ENCODE measurements at places on chromosomes 13 and 19. TPM values are rescaled to one million over a fixed set of nuclear protein-coding genes. Genes with fewer than 3 reads are reported as not detected.

Gene PALM3
- total RNA-seq: 5.2 TPM

Gene FAAP24
- total RNA-seq: 6.9 TPM

Gene TMEM150B
- not detected for total RNA-seq

Gene SCGB2B2
- total RNA-seq: not detected

GRCh38 chr13:44022196-44022595 is 142.5 kb downstream of the LACC1 start:
- DNase-seq: no peak

DNA sequence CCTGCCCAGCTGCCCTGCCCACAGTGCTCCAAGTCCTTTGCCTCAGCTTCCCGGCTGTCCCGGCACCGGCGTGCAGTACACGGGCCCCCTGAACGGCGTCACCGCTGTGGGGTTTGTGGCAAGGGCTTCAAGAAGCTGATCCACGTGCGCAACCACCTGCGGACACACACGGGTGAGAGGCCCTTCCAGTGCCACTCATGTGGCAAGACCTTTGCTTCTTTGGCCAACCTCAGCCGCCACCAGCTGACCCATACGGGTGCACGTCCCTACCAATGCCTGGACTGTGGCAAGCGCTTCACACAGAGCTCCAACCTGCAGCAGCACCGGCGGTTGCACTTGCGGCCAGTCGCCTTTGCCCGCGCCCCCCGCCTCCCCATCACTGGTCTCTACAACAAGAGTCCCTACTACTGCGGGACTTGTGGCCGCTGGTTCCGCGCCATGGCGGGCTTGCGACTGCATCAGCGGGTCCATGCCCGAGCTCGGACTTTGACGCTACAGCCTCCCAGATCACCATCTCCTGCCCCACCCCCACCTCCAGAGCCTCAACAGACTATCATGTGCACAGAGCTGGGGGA is 5.7 kb downstream of the ZNF526 start:
- no peak for DNase-seq

DNA sequence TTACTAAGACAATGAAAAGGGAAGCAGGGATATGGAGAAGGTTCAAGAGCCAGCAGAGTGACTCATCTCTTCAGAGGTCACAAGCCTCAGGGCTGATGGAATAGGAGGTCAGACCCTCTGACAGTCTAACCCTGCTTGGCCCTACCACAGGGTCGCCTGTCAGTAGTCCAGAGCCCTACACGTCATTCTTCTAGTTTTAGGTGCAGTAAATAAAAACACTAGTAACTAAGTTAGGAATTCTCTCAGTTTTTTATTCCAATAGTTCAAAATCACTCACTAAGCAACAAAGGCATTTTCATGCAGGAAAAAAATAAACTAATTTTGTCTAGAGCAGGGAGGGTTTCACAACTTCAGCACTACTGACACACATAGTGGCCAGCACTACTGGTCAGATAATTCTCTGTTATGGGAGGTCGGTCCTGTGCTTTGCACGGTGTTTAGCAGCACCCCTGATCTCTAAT is 27.2 kb downstream of the FOXO1 start:
- no peak for DNase-seq

- no peak for DNase-seq
These were observed 176.2 kb downstream of the FOXO1 start for GRCh38 chr13:40490086-40490758.

DNA sequence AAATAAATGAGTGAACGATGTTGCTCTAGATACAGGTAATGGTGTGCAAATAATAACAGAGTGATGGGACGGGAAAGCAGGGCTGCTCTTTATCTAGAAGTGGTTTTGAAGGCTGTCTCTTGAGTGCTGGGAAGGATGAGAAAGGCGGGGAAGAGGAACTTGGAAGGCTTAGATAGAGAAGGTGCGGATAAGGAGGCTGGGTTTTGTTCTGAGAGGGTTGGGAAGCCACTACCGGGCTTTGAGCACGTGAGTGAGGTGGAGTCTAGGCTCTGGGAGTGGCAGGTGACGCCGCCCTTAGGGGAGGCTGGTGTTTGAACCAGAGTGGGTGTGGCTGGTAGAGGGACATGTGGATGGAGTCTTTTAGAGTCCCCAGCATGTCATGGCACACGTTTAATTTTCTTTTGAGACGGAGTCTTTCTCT is 811 bp downstream of the ARMC6 start:
- DNase-seq: peak; percentile 8

GRCh38 chr13:36006347-36006746 is 124.8 kb downstream of the DCLK1 start:
- no peak for DNase-seq

GRCh38 chr19:49766930-49767299 is at the start of gene AP2A1:
Gene AP2A1, plus strand, starts transcription at chr19:49767001. Its CDS starts 133 bp downstream, at chr19:49767134.
- no peak for DNase-seq

- DNase-seq: peak; percentile 34
These were observed 104.7 kb upstream of the FREM2 start for GRCh38 chr13:38582133-38582532.

GRCh38 chr13:93238711-93239110 is 12.1 kb downstream of the GPC6 start:
- DNase-seq: no peak

Measured in neural crest cell (in vitro differentiated cells).